ENCODE measurements at places on chromosomes 11 and 22.

GRCh38 chr22:49735901-49736421, 91.7 kb downstream of the BRD1 start:
- DNase-seq: no peak

- no peak for DNase-seq
Observed at GRCh38 chr22:48897645-48898370, 929.9 kb downstream of the BRD1 start.

DNA sequence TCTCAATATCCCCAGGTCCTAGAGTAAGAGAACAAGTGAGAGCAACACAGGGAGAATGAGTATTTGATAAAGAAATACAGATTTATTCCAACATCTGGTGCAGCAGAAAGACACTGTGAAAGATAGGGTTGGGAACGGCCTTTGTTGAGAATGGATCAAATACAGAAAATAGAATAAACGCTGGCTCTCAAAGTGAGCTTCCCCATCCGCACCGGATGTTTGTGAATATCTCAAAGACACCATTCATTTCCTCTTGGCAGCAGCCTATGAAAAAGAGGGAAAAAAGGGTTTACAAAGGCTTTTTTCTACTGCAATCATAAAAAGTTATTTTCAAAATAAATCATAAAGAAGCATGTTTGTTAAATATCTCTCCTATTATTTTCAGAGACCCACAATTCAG, 279.3 kb downstream of the CASP12 start:
- DNase-seq: no peak

DNA sequence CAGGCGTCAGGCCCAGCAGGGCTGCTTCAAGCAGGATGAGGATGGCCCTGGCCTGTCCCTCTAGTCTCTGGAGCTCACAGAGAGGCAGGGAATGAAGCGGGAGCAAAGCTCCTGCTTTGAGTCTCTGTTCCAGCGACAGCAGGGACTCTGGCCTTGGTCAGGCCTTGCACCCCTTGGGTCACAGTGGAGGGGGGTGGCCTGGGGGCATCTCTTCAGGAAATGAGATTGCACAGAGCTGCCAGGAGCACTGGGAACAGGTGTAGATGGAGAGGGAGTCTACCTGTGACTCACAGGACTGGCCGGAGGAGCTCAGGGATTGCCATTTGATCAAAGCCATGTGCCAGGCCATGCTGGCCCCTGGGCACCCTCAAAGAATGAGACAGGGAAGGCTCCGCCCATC, 1.6 kb downstream of the ANO1 start:
- no peak for DNase-seq

DNA sequence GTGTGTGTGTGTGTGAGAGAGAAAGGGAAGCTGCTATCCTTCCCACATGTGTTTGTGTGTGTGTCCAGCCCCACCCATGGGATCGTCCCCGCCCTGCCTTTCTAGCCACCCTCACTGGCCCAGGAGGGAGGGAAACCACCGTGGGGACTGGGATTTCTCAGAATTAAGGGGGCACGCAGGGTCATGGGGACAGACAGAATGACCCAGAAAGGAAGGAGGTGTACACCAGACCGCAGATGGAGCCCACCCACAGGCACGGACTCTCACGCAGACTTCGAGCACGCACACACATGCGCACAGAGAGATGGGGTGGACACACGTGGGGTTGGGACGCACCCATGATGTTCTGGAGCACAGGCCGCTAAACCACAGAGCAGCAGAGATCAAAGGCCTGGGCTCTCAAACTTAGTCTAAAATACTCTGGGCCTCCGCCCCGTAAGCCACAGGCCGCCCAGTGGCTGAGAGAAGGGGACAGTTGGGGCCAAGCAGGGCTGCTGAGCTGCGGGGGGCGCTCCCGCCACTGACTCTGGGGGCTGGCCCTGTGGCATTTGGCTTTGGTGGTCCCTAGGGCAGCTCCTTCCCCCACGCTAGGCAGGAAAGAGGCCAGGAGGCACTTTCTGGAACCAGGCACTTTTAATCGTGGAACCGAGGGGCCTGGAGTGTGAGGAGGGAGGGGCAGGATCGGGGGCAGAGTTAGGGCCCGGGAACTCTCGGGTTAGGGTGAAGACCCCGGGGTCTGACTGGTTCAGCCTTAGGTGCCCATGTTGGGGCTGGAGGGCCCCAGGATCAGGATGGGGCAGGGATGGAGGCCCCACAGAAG, 1.5 kb downstream of the IFITM5 start:
- DNase-seq: no peak

- peak; percentile 35 for DNase-seq
Observed at GRCh38 chr11:128451652-128452470, 135.5 kb downstream of the ETS1 start.

GRCh38 chr22:23226497-23226850, 46.2 kb downstream of the BCR start:
- no peak for DNase-seq

GRCh38 chr11:1748636-1749394, 1.6 kb downstream of the IFITM10 start:
- DNase-seq: no peak

DNA sequence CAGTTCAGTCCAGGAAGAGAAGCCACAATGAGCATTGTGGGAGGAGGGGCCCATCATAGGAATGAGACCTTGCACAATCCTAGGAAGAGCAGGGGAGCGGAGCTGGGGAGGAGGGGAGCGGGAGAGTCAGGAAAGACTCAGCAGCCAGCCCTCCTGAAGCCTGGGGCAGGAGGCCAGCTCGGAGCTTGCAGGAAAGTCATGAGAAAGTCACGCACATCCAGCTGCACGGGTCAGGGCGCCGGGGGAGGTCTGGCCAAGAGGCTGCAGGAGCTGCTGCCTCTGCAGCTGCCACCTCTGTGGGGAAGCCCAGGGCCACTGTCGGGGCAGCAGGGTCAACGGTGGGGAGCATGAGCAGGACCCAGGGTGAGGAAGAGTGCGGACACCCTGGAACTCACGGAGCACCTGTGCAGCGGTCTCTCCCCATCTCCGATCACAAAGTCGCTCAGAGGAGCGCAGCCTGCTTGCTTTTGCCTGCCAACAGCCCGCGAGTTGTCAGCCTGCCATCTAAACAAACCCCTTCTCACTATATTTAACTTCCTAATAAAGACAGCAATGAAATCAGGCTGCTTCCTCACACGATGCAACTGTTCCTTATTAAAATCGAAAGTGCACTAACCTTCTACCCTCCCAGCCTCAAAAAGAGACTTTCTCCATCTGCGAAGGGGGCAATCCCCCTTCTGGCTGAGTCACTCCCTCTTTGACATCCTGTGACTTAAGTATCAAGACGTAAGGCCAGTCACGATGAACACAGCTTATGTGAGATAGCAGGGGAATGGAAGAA, 52.9 kb upstream of the RTL6 start:
- DNase-seq: peak; percentile 41

GRCh38 chr22:31199187-31199586, 12.9 kb upstream of the LIMK2 start:
- DNase-seq: no peak

DNA sequence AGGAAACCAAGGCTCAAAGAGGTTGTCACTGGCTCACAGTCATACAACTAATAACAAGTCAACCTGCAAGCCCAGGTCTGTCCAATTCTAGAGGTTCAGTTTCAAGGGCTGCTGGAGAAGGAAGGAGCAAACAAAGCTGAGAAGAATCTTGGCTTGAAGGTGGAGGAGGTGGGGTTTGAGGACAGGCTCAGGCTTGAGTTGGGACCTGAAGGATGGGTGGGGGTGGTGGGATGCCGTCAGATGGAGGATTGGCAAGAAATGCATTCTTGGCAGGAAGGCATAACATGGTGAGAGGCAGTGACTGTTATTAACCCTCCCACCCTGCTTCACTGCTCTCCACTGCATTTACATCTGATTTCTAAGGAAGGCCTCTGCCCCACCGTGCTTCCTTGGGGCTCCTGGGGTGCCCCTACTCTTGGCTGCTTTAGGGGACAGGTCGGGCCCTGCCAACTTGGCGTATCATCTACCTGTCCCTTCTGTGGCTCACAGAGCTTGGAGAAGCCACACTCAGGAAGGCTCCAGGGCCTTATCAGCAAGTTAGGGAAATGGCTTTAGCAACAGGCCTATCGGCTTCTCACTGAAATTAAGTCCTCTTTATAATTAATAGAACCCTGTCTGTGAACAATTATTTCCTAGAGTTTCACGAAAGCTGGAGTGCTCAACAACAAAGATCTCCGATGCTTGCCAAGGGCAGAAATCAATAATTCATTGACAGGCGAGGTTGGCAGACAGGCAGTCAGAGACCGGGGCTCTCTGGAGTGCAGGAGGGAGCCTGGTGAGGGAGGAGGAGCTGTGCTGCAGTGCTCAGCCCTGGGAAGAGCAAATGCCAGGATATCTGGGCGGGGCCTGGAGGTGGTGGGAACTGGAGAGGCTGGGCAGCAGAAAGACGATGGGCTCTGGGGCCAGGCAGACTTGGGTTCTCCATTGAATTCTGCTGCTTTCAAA, 84.9 kb upstream of the NARS2 start:
- DNase-seq: no peak

DNA sequence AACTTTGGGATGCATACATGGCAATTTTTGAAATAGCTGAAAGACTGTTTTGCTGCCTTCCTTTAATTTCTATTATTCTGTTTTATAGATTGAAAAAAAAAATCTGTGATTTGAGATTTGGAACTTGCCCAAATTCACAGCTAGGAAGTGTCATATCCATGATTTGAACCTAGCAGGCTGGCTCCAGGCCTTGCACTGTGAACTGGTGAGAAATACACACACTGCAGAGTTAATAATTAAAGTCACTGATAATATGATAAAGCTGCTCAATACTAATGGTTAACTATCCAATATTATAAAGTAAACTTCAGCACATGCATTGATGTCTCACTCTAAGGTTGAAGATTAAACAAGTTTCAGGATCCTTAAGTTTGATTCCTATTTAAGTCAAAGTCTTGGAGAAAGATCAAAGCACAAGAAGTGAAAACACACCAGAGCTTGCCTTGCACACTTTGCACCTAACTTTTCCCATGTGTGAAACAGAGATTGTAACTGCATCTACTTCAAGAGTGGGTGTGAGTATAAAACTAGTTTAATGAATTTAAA, 150.6 kb upstream of the CCDC179 start:
- peak; percentile 76 for DNase-seq

- DNase-seq: no peak
Observed at GRCh38 chr11:1743585-1744136, 6.7 kb downstream of the IFITM10 start.

DNA sequence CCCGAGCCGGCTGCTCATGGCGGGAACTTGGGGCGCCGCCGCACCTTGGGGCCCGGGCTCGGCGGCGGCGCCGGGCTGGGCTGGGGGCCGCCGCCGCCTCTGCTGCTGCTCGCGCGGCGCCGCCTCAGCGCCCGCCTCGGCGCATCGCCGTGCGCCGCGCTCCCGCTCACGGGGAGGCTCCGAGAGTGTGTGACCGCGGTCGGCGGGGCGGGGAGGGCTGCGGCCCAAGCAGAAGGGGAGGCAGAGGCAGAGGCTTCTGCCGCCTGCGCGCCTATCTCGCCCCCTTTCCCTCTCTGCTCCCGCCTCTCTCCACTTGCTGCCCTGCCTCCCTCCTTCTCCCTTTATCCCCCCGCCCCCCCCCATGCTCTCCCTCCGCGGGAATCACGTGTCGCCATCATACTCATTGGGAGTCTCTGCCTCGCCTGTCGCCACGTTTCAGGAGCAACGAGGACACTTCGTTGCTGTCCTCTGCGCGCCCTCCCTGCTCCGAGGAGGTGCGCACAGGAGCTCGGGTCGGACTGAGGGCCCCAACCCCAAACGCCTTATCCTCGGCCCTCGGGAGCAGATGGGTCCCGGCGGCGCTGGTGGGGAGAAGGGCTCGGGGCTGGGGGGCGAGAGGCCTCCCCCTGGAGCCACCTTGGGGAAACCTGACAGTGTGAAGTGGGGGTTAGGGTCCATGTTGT, at the start of gene GUCY1A2:
Gene GUCY1A2, minus strand, starts transcription at position 258 of the 683 bp plus-strand sequence. CDS start 421 bp downstream, outside the sequence.
- peak; percentile 52 for DNase-seq

DNA sequence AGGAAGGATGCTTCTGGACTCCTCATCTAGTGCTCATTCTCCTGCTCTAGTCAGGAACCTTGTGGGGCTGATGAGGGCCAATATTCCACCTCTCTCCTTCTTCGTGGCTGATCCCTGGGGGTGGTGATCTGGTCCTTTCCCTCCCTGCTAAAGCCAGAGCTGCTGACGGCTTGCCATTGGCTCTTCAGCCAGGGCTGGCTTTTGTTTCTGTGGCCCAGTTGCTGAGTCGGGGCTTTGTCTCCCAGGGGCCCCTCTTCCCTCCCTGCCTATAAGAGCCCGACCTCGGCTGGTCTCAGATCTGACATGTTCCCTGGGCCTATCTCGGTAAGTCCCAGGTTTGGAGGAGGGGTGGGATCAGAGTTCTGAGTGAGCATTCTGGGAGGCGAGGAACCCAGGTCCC, at the start of gene CRYBA4:
Gene CRYBA4, plus strand, starts transcription at position 301 of the 400 bp plus-strand sequence. CDS start 634 bp downstream, outside the sequence.
- DNase-seq: no peak

DNA sequence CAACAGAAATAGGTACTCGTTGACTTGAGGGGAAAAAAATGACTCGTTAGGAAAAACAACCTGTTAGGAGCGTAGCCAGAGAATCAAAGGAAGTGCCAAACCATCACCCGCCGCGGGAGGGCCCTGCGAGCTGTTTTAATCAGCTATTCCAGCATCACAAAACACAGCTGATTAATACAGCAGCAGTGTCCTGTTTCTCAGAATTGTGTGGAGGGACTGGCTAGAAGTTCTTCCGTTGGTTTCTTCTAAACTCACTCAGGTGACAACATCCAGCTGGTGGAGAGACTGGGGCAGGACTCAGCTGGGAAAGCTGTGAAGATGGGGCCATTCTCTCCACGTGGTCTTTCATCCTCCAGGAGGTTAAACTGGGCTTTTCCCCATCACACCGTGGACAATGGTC, 28.0 kb downstream of the HSPA8 start:
- no peak for DNase-seq

Data from large intestine (tissue), 12 donors.